Urothelium cell line (cell line): ENCODE measurements at places on chromosomes 3 and 15.

GRCh38 chr3:166527325-166527724 lies 690.1 kb upstream of the BCHE start:
- no peak for DNase-seq

DNA sequence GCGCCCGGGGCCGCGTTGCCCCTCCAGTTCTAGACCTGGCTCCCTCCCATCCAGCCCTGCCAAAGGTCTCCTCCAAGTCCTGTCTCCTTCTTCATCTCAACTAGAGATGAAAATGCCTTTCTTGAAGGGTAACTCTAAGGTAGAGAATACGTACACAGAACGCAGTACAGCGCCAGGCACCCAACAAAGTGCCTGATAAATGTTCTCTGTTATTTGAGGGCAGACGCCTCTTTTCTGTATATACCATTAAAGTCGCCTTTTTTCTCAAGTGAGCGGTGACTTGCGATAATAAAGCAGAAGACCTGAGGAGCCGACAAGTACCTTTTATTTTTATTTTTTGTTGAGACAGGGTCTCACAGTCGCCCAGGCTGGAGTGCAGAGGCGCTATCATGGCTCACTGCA lies 809 bp downstream of the CRTAP start:
- no peak for DNase-seq

- DNase-seq = no peak
Measured at GRCh38 chr15:74170071-74170844, 3.3 kb upstream of the ISLR start.

GRCh38 chr3:69309814-69310213 lies 76.1 kb downstream of the FRMD4B start:
- DNase-seq = peak; percentile 22

DNA sequence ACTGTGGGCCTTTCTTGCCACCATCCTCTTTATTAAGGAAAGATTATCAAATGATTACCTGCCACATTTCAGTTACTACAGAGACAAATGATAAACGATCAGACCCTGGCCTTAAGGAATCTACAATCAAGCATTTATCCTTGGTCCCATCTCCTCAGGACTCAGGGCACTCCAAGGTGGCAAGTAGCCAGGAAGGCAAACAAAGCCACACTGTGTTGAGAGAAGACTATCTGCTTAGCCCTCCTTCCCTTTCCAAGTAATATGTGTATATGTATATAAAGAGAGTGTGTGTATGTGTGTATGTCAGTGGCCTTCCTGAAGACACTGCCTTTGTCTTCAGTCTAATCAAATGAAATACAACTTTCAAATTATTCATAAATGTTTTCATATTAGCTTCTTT lies 490.1 kb upstream of the ATP11B start:
- DNase-seq = peak; percentile 22

- no peak for DNase-seq
Measured at GRCh38 chr3:43199645-43200306, 86.6 kb upstream of the SNRK start.

DNA sequence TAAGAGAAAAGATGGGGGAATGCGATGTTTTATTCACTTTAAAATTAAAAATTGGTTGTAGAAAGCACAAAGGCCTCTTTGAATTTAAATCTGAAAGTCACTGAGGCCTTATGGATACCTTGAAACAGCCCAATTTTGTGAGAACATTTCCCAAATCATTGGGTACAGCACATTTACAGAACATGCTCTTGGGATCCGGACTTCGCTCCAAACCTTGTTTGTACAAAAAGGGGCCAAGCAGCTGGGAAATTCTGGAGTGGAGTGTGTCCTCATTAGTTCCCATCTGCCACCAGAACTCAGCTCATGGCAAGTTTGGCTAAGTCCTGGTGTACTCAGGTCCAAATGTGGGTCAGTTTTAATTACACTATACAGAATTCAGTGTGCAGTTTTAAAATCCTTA lies 254.2 kb downstream of the ZBTB20 start:
- no peak for DNase-seq

DNA sequence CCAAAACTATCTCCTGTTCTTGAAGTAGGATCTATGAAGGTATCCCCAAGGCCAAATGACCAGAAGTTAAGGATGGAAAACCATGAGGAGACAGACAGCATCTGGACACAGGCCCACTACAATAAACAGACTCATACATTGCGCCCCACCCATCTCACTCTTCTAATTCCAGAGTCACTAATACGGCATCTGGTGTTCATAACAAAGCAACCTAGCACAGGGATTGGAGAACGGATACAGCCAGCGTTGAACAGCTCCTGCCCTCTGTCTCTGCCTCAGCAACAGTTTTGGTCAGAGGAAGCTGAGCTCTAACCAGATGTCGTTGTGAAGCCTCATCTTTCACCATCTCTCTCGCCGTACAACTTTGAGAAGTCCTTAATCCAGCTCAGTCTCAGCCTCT lies 44.5 kb upstream of the CCDC80 start:
- no peak for DNase-seq

GRCh38 chr15:69606921-69607500 lies 154.4 kb downstream of the RPLP1 start:
- peak; percentile 49 for DNase-seq

GRCh38 chr3:133757701-133758567 lies 11.7 kb downstream of the TF start:
- DNase-seq = no peak

DNA sequence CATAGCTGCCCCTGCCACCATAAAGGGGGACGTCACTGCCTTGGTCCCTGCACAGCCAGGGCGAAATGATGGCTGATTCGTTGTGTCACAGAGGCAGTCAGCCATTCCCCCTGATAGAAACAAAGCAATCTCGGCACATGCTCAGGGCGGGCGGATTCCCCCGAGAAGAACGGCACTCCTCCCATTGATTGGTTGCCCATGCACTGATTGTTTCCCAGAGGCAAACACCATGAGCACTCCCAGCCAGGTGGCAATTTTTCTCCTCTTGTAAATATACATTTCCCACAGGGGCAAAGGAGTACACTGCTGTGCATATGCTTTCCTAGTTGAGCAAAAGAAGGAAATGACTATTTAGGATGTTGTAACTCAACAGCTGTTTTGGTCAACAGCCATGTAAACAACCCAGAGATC lies 56.5 kb downstream of the KY start:
- no peak for DNase-seq

GRCh38 chr3:65409176-65409569 lies 629.5 kb downstream of the MAGI1 start:
- no peak for DNase-seq
